AG09319 (cell line): ENCODE measurements at places on chromosomes 7 and 10.
A peak's percentile ranks its signal among the peaks of the same experiment; 100 is the strongest.

- no peak for DNase-seq
These were observed 19.1 kb upstream of the CYTH3 start for GRCh38 chr7:6291531-6291930.

DNA sequence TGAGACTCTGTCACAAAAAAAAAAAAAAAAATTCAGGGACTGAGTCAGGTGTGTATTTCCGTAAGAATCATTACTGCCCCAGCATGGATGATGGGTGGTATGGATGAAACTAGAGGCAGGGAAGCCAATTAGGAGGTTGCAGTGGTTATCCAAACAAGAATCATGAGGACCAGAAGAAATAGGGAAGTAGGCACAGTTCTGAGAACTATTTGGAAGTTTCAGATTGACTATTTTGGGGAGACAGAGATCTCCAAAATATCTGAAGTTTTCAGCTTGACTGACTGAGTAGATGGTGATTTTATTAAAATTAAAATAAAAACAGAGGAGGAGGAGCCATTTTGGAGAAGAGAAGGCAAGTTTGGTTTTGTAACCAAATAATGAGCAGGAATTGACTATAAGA is 119.4 kb upstream of the NRBF2 start:
- no peak for DNase-seq

DNA sequence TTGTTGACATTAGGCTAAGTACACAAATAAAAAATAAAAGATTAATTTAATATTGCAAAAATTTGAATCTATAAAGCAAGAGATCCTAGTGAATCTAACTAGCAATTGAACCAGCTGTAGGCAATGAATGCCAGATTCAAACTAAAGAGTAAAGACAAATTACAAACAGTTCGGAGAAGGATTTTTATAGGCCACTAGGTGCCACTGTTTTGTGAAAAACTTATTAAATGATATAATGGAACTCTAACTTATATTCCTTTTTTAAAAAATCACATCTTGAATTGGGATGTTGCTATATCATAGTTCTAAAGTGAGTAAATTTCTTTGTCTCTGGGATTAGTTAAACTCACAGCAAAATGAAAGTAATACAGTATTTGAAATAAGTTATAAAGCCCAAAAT is 39.1 kb upstream of the GNAI1 start:
- no peak for DNase-seq

DNA sequence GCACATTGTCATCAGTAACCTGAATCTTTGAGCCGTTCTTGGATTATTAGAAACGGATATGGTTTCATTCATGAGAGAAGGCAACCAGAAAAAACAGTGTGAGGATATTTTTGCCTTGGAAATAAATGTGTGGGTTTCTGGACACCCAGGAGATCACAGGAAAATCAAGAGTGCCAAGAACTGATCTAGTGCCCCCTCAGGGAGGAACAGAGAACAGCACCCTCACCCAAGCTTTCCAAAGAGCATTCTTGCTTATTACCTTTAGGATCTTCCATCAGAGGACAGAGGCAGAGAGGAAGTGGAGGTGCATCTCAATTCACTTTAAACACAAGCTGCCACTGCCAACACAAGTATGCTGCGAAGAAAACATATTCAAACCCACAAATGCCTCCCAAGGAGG is 851.5 kb upstream of the COBL start:
- no peak for DNase-seq

GRCh38 chr7:155482511-155483183 is 24.7 kb downstream of the EN2 start:
- no peak for DNase-seq

GRCh38 chr10:99457813-99458212 is 27.4 kb upstream of the GOT1 start:
- DNase-seq: no peak

- DNase-seq: no peak
These were observed 81.0 kb downstream of the EZH2 start for GRCh38 chr7:148803094-148803493.

GRCh38 chr7:22001345-22002004 is 55.8 kb upstream of the CDCA7L start:
- DNase-seq: peak; percentile 3

- DNase-seq: no peak
These were observed 41.3 kb upstream of the AGMO start for GRCh38 chr7:15603124-15603523.

DNA sequence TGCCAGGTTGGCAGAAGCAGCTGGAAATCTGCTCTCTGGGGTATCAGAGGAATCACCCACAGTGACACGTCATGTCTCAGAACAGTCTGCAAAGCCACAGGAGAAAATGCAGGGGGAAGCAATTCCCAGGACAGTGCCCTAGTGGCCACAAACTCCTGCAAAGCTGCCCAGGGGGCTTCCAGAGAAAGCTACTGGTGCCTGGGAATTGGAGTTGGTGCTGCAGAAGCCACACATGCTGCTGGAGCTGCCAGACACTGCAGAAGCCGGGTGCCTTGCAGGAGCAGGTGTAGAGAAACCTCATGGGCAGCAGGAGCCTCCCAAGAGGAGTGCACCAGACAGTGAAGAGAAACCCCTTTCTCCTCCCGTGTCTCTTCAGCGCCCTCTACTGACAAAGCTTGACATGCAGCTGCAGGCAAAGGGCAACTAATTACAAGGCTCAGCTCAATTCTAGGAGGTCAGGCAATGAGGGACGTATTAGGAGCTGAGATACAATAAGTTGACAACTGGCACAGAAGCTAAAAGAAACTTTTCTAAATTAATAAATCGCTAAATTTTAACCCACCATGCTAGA is 30.2 kb upstream of the NUB1 start:
- no peak for DNase-seq

GRCh38 chr7:139490130-139490529 is 6.7 kb upstream of the KLRG2 start:
- no peak for DNase-seq

GRCh38 chr7:7054252-7054830 is 128.0 kb upstream of the C1GALT1 start:
- DNase-seq: no peak

GRCh38 chr10:101670635-101671034 is 24.3 kb downstream of the FBXW4 start:
- no peak for DNase-seq

GRCh38 chr7:100826514-100827329 is 601 bp downstream of the EPHB4 start:
- DNase-seq: no peak

DNA sequence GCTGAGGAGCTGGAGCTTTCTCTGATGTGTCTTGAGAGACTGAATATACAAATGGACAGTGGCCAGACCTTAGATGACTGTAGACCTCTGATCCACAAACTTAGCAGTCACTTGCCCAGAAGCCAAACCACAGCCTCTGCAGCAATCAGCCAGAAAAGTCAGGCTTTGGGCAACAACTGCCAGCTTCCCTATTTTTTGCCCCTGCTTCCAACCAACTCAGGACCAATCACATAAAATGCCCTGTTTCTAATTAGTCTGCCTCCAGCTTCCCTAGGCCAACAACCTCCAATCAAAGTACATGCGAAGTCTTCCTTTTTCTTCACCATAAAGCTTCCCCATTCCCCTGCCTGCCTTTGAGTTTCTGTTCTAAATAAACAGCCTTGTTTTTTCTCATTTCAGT is 37.8 kb upstream of the CACUL1 start:
- DNase-seq: peak; percentile 1
